ENCODE measurements at places on chromosomes 16 and 17.

DNA sequence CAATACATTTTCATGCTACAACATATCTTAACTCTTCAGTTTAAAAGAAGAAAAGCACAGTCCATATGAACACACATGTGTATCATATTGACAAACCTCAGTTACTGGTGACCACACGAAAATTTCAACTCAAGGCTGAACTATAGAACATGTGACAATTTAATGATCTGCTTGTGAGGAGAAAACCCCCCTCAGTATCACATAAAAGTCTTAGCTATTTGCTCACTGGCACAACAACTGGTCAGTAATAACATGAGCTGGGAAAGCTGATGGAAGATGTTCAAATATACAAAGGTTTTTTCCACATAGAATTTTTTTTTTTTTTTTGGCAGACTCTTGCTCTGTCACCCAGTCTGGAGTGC, 19.5 kb downstream of the ZNF652 start:
- DNase-seq = peak; percentile 39

DNA sequence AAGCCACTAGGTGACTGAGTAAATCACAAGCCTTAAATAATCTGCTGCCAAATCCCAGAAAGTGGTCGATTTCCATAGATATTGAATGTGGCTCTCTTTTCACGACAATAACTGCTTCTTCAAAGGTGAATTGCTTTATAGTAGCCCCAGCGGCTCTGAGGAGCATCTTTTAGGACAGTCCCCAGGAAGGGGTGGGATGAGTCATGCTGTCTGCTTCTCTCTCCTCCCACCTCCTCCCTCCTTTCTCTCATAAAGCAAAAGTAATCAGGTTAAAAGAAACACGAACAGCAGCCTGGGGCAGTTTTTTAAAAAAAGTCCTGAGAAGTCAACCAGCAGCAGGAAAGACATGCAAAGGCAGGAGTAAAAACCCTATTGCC, 1.8 kb downstream of the KIAA0513 start:
- peak; percentile 55 for DNase-seq

DNA sequence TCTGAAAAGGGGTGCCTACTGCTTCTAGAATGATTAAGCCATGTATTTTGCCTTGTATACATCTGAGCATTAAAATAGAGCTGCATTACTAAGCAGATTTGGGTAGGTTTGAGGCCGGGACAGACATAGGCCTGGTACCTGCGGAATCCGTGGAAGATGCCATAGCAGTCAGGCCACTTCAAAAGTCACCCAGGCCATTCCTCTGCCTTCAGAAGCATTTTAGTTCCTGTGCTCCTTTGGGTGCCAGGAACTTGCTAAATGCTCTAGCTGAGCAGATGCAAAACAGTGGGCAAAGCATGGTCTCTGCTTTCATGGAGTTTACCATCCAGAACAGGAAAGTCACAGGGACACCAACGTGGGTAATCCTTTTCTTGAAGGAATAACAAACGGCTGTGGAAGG, 5.7 kb upstream of the TMEM100 start:
- DNase-seq = no peak

DNA sequence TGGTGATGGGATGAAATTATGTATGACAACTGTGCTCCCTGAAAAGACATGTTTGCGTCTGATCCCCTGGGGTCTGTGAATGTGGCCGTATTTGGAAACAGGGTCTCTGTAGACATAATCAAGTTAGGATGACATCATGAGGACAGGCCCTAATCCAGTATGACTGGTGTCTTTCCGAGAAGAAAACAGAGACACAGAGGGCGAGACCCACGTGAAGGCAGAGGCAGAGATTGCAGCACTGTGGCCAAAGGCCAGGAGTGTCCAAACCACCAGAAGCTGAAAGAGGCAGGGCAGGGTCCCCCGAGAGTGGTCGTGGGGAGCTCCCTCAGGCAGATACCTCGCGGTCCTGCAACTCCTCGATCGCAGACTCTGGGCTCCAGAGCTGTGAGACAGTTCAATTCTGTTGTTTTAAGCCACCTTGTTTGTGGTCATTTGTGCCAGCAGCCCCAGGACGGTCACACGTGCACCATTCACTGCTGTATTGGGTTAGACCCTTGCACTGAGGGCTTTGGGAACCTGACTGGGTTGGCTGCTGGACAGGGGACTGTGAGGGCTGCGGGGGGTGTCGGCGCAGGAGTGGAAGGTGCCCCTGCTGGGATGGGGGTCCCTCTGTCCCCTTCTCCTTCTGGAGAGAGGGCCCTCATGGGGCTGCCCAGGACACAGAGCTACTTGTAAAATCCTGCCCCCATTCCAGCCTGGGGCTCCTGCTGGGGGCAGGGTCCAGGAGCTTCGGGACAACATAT, 27.7 kb downstream of the METRNL start:
- DNase-seq = no peak

GRCh38 chr17:80978499-80979497, 12.8 kb upstream of the CHMP6 start:
- DNase-seq = no peak

- peak; percentile 57 for DNase-seq
Measured at GRCh38 chr17:61002316-61002736, 324.7 kb downstream of the BCAS3 start.

DNA sequence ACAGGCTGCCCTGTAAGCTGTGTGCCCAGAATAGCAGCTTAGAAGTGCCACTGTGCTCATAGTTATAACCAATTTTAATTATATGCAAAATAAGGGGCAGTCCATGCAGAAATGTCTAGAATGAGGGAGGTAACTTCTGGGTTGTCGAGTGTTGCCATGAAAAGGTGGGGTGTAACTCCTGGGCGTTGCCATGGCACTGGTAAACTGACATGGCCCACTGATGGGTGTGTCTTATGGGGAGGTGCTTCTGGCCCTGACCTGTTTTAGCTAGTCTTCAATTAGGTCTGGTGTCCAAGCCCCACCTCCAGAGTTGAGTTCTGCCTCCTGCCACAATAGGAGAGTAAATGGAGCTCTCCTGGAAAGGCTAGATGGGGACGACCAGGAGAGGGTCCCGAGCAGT, 120.6 kb downstream of the SALL1 start:
- no peak for DNase-seq

DNA sequence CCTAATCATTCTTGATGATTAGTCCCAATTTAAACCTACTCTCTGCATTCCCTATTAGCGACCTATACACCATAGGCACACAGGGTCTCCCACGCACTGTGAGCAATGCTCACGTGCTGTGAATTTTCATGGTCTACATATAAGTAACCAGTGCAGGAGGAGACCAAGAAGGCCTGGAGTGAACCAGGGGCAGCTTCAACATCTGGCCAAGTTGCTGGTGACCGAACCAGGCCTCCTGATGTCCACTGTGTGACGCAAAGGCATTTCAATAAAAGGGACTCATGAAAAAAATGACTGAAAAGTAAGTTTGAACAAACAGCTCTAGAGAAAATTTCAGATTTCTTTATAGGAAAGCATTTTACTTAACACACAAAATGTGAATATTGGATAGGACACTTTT, 107.0 kb downstream of the ZFHX3 start:
- DNase-seq = no peak

DNA sequence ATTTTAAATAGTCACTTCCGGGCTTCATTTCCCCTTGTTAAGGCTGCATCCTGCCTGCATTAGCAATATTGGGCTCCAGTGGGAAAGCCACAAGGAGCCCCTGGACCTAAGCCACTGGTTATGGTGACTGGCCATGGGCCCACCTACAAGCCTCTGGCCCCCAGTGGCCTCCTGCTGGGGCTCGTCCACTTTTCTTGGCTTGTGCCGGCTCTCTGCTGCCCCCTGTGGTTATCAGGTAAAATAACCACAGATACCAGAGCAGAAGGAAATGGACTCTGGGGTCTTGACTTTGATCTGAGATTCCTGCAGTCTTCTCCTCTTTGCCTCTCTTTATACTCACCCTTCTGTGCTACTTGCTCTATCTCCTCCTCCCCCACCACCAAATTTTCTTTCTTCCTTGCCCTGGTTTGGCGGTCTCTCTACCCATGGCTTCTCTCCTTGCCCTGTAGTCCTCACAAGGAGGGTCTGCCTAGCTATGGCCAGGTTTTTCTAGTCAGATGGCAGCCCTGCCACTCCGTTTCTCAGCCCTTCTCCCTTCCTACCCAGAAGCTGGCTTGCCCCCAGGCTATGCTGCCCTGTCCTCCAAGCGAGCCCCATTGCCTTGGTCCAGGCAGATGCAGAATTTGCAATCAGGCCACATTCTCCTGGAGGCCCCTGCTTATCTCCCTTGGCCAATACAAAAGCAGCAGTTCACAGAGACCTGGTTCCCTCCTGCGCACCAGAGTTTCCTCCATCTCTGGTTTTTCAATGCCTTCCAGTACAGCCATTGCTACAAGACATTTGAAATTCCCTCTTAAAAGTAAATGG, 82.9 kb upstream of the RCVRN start:
- peak; percentile 49 for DNase-seq

DNA sequence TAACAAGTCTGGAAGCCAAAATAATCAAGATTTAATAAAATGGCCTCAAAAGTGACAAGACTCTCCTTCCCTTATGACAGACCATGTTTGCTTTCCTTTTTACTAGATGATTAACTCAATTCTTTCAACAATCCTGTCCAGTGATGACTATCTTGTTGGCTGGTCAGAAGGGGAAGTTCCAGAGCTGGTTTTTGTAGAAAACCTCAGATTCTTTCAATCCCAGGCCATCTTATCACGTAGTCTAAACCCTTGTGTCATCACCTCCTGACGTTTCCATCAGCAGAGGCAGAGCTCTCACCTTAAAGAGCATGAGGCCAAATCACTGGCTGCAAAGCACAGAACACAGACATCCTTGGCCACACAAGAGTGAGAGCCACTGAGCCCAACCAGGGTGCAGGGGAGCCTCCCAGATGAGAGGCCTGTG, 125.3 kb downstream of the ANKRD11 start:
- peak; percentile 94 for DNase-seq

- DNase-seq = no peak
Measured at GRCh38 chr16:69471121-69471520, 46.7 kb downstream of the CYB5B start.

DNA sequence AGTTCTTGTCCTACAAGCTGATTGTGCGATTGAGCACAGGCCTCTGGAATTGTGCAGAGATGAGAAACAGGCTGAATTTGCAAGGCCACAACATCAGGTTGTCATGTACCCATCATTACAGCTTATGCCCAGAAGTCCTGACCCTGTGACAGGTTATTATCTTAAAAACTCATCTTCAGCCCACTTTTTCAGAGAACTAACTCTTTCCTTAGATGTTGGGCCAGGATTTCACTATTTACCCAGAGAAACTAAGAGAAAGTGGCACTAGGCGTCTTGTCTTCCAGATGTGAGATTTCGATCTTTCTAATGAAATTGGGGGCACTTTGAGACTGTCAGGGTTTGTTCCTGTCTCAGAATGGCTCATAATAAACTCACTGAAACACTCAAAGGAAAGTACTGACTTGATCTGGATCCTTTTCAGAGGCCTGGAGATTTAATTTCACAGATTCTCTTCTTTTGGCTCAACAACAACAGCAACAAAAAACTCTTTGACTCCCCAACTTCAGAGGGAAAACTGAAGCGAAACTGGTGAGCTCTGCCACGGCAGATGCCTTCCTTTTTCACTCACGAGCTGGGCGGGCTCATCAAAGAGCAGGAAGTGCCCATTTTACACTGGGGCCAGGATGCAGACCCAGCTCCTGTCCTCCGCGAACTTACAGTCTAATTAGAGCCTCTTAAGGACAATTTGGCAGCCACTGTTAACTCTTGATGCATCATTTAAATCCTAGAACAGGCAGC, 17.7 kb upstream of the SLC12A3 start:
- DNase-seq = peak; percentile 50

GRCh38 chr16:66103211-66103610, 263.3 kb upstream of the CDH5 start:
- no peak for DNase-seq

DNA sequence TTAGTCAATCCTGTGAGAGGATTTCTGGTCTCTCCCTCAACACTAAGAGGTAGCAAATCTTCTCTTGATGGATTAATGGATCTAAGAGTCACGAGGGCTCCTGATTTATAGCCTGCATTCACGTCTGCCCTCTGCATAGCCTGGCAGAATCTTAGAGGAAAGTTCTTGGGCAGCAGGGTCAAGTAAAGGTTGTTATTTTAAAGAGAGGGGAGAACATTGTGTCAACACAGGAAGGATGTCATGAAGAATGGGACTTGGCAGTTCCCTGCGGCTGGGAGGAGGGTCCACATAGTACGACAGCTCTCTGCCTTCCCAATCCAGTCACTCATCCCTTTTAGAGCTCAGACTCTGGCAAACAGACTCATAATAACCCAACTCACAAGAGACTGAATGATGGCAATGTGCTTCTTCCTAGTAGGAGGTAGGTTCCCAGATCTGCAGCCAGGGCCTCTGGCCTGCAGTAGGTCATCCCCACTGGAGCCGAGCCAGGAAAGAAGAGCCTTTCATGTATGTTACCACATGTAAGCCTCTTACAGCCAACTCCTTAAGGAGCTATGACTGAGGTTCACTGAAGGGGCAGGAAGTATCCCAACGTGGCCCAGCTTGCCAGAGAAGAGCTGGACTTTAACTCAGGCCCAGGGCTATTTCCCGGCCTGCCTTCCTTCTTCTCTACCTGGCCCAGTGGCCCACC, 25.4 kb upstream of the RPTOR start:
- DNase-seq = no peak

DNA sequence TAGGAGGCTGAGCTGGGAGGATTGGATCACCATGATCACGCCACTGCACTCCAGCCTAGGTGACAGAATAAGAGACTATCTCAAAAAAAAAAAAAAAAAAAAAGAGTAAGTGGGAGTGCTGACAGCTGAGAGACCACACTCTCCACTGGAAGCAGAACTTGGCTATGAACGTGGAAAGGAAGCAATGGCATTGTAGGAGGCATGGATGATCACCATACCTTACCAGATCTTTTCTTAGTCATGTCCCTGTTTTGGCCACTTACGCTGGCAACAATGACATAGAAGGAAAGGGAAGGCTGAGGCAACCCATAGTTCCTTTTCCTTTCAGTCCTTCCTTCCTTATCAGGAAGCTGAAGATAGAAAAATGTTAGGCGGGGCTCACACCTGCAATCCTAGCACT, 3.7 kb upstream of the ATP1B2 start:
- peak; percentile 54 for DNase-seq
